HCT116 (cell line): ENCODE measurements at places on chromosomes 1 and 21. TPM values are rescaled to one million over a fixed set of nuclear protein-coding genes. Genes with fewer than 3 reads are reported as not detected.
A peak's percentile ranks its signal among the peaks of the same experiment; 100 is the strongest.

DNA sequence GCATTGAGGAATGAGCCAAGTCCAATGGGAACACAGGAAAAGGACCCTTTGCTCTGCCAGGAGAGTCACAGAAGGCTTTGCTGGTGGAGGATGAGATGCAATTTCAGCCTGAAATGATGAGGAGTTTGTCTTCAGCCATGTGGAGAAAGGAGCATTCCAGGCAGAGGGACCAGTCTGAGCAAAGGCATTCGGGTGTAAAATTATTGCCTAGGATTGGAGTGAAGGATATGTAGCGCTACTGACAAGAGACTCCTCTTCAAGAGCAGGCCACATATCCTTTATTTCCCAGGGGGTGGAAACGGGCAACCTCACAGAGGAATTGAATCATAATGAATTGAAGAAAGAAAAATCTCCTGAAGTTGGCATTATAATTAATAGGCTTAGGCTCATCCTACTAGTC lies 1.1 kb upstream of the CSF1 start:
- no peak for DNase-seq
- no peaks in the 10 kb centered on the region for H3K36me3 ChIP-seq
- H3K4me1 ChIP-seq = peaks cover 15% of the 10 kb centered on the region

DNA sequence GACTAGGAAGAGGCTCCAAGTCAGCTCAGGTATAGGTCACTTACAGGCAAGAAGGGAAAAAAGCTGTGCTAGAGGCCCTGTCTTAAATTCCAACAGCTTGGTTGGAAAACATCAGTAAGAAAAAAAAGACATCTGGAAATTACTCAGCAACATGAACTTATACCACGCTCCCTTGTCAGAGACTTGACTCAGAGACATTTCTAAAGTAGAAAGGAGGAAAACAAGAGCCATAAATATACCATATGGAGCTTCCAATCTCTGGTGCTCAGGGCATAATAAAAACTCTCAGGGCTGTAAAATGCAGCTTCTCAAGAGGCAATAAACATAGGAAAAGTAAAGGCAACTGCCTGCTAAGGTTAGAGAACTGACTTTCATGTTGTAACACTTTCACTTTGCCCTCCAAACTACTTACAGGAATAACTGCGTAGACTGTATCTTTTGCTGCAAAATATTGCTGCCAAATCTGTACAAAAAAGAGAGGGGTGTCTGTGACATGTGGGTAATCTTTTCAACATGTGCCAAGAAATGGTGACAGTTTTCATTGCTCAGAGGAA lies 14.7 kb downstream of the ATPAF1 start:
- DNase-seq = no peak
- H3K4me3 ChIP-seq = no peak overlapping the region
- no peaks in the 10 kb centered on the region for H3K27me3 ChIP-seq
- H3K4me1 ChIP-seq = no peaks in the 10 kb centered on the region

GRCh38 chr21:34824314-34824713 lies 155.5 kb downstream of the CLIC6 start:
- no peak overlapping the region for H3K27ac ChIP-seq
- H3K4me3 ChIP-seq = no peak overlapping the region
- H3K36me3 ChIP-seq = peaks cover 28% of the 10 kb centered on the region; the same call in 1 of the 2 replicates
- H3K4me1 ChIP-seq = peaks cover 9% of the 10 kb centered on the region; the same call in 1 of the 2 replicates

GRCh38 chr1:69073176-69073575 lies 494.5 kb upstream of the LRRC7 start:
- no peaks in the 10 kb centered on the region for H3K4me1 ChIP-seq
- no peaks in the 10 kb centered on the region for H3K36me3 ChIP-seq
- no peak overlapping the region for H3K27ac ChIP-seq
- no peak for DNase-seq
- no peak overlapping the region for H3K4me3 ChIP-seq

GRCh38 chr1:171161431-171161830 lies 23.7 kb upstream of the FMO2 start:
- no peaks in the 10 kb centered on the region for H3K36me3 ChIP-seq
- no peaks in the 10 kb centered on the region for H3K27me3 ChIP-seq
- no peak for DNase-seq
- no peak overlapping the region for H3K27ac ChIP-seq

DNA sequence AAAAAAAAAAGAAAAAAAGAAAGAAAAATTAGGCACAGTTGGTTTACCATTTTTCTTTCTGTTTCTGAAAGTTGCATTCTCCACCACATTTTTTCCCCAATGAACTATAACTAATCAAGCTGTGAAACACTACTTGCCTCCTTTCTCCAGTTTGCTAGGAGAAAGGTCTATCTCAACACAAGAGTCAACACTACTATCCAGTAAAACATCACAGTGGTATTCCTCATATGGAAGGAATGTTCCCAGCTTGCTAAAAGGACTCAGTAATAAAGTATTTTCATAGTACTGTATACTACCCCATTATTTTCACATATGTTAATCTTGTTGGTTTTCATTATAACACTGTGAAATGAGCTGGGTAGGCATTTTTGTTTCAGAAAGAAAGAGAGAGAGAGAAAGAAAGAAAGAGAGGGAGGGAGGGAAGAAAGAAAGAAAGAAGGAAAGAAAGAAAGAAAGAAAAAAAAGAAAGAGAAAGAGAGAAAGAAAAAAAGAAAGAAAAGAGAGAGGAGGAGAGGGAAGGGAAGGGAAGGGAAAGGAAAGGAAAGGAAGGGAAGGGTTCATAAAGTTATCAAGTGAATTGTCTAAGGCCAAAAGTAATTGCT lies 7.9 kb downstream of the PTGER3 start:
- DNase-seq = no peak
- H3K36me3 ChIP-seq = no peaks in the 10 kb centered on the region
- H3K4me3 ChIP-seq = no peak overlapping the region
- H3K27me3 ChIP-seq = peaks cover 62% of the 10 kb centered on the region
- no peak overlapping the region for H3K27ac ChIP-seq

DNA sequence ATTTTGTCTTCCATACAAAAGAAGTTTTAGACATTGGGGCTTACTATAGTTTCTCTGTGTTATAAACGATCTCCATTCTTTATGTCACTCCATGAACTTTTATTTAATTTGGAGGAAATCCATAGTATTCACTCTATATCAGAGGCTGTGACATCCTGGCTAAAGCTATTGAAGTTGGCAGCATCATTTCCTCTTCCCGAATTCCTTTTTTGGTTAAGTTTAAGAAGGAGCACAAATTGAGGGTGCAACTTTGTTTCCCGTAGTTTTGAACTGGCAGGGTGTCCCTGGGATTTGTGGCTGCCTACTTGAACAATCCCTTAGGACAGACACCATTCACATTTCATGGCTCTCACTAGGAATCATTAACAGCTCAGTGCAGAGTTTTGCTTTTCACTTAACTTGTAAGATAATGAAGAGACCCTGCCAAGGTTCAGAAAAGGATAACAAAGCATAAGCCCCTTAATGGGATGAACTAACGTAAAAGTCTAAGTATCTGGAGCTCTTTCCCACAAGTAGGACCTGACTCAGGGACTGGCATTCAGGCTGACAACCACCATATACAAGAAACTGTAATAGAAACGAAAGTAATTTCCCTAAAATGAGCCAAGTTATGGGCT lies 13.9 kb downstream of the S1PR1 start:
- DNase-seq = no peak
- no peak overlapping the region for H3K27ac ChIP-seq
- H3K36me3 ChIP-seq = no peaks in the 10 kb centered on the region
- no peaks in the 10 kb centered on the region for H3K27me3 ChIP-seq

DNA sequence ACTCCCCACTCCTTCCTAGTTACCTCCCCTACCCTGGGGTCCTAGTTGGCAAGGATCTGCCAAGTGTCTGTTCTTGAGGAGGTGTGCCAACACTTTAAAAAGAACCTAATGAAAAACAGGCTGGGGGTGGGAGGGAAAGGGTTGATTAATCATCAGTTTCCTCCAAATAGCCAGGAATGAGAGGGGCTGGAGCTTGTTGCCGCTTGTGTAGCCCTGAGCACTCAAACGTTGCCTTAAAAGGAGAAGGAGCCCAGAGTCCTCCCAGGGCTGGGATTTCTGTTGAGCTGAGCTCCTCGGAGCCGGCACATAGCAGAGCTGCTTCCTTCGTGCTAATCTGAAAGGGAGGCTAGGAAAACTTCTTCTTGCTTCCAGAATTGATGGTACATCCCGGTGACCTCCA lies 15.9 kb downstream of the SHISA4 start:
- H3K36me3 ChIP-seq = no peaks in the 10 kb centered on the region
- no peak for DNase-seq
- H3K4me3 ChIP-seq = no peak overlapping the region
- no peaks in the 10 kb centered on the region for H3K27me3 ChIP-seq
- no peaks in the 10 kb centered on the region for H3K4me1 ChIP-seq

- peak within 1 kb of the TSS; percentile 90 for H3K27ac ChIP-seq
- peak within 1 kb of the TSS; percentile 82 for H3K4me3 ChIP-seq
- H3K36me3 ChIP-seq = peaks cover 11% of the 10 kb centered on the region
- H3K27me3 ChIP-seq = no peaks in the 10 kb centered on the region
- H3K4me1 ChIP-seq = peaks cover 3% of the 10 kb centered on the region; the same call in 1 of the 2 replicates
These were observed at the start of gene COL6A1 for GRCh38 chr21:45981151-45982091. Gene COL6A1 (plus strand): TSS chr21:45981770. CDS start chr21:45981851, 81 bp downstream.

- H3K4me3 ChIP-seq = no peak overlapping the region
- no peak for DNase-seq
- no peaks in the 10 kb centered on the region for H3K36me3 ChIP-seq
- H3K27ac ChIP-seq = no peak overlapping the region
These were observed 2.7 kb upstream of the MGST3 start for GRCh38 chr1:165628147-165628822.

DNA sequence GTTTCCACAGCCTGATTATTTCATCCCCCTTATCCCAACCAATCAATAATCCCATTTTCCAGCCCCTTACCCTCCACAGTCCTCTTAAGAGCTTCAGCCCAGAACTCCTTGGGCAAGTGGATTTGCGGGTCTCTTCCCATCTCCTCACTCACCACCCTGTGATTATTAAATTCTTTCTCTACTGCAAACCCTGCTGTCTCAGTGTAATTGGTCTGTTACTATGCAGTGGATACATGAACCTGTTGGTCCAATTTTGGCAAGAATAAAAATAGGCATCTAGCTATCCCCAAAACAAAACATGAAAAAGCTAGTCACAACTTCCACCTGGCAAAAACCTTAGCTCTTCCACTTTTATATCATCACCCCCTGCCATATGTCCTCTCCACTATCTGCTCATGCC lies 36.2 kb upstream of the TNFSF4 start:
- H3K36me3 ChIP-seq = no peaks in the 10 kb centered on the region
- no peak for DNase-seq
- no peaks in the 10 kb centered on the region for H3K4me1 ChIP-seq
- H3K4me3 ChIP-seq = no peak overlapping the region

DNA sequence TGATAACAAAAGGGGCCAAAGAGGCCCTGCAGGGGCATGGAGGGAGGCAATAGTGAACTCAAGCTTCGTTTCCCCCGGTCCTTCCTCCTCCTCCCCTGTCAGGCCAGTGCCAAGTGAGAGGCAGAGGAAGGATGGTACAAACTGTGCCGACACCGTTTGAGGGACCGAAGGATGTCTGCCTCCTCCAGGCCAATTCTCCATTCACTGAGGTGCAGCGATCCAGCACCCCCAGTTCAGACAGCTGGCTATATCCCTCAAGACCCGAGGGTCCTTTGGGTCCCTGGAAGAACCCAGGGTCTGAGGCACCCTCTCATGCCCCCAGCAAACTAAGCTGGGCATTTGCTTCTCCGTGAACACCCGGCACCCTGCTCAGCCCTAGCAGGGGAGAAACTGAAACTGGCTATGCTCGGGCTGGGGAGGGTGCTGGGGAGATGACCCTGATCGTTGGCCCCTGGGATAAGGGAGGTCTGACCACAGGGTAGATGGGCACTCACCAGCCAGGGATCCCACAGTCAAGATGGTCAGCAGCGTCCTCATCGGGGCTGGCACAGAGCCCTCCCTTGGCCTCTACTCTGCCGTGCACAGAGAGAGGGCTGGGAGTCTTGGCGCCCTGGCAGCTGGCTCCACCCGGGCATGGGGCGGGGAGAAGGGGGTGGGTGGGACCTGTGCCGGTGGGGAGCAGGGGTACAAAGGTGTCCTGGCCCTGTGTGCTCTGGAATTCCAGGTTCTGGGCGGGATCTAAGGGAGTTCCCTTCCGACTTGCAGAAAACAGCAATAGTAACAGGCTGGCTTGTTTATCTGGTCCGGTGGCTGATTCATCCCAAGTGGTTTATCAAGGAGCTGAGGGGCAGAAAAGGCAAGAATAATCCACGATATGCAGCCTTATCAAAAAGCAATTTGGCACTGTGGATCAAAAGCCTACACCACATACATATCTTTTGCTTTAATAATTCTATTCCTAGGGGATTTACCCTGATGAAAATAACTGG lies at the start of gene IL22RA1:
Gene IL22RA1, minus strand, starts transcription at position 595 of the 989 bp plus-strand sequence. Its CDS starts 58 bp downstream, at position 537.
- no peaks in the 10 kb centered on the region for H3K36me3 ChIP-seq
- peak; percentile 34 for DNase-seq
- H3K27ac ChIP-seq = peak within 1 kb of the TSS; percentile 19; the same call in 1 of the 2 replicates
- H3K27me3 ChIP-seq = no peaks in the 10 kb centered on the region
- peaks cover 20% of the 10 kb centered on the region for H3K4me1 ChIP-seq
- peak within 1 kb of the TSS; percentile 73 for H3K4me3 ChIP-seq

GRCh38 chr21:42234464-42235241 lies 15.7 kb downstream of the ABCG1 start:
- H3K27ac ChIP-seq = peak overlapping the region; percentile 80
- peaks cover 33% of the 10 kb centered on the region for H3K4me1 ChIP-seq
- no peak for DNase-seq
- no peaks in the 10 kb centered on the region for H3K27me3 ChIP-seq

- DNase-seq = no peak
- H3K4me3 ChIP-seq = no peak overlapping the region
- no peaks in the 10 kb centered on the region for H3K27me3 ChIP-seq
- peaks cover 14% of the 10 kb centered on the region for H3K4me1 ChIP-seq
These were observed 61.4 kb downstream of the MAGI3 start for GRCh38 chr1:113451710-113452109.

DNA sequence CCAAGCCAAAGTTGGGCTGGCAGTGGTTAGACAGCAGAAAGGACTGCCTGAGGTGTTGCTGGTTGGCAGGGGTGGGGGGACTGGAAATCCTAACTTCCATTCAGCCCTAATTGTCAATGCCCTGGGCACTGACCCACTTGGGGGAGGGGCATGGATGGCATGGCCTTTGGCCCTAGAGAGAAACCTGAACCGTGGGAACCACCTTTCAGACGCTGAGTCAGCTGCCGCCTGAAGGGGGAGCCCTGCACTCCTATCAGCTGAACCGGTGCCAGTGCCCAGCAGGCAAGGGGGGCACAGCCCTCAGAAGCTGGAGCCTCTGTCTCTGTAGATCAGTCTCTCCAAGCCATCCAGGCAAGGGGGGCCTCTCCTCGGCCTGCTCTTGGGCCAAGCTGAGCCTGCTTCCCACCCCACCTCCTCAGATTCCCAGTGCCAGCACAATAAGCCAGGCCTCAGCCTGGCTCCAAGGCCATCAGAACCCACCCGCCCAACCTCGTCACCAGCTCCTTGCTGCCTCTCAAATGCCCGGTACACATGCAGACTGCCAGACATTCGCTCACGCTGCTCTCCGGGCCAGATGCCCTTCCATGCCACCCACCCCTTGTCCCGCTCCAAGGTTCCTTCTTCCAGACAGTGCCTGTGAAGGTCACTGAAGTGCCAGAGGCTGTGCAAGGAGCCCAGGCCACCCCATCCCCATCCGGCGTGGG lies 11.6 kb downstream of the TINAGL1 start:
- no peaks in the 10 kb centered on the region for H3K27me3 ChIP-seq
- DNase-seq = no peak
- peaks cover 70% of the 10 kb centered on the region for H3K4me1 ChIP-seq
- H3K27ac ChIP-seq = peak overlapping the region; percentile 68
- no peak overlapping the region for H3K4me3 ChIP-seq

TDRD10 gene
- total RNA-seq = not detected

HHAT gene
- 2.7 TPM for total RNA-seq

DISP1 gene
- 4.2 TPM for total RNA-seq

IRF6 gene
- total RNA-seq = 35.2 TPM
